HepG2 (cell line): ENCODE measurements at places on chromosomes 7 and 10.

- peak; percentile 18 for DNase-seq
Observed at GRCh38 chr10:76301950-76302349, 870.5 kb downstream of the LRMDA start.

GRCh38 chr7:54664235-54665228 lies 94.5 kb downstream of the SEC61G start:
- DNase-seq: peak; percentile 40

DNA sequence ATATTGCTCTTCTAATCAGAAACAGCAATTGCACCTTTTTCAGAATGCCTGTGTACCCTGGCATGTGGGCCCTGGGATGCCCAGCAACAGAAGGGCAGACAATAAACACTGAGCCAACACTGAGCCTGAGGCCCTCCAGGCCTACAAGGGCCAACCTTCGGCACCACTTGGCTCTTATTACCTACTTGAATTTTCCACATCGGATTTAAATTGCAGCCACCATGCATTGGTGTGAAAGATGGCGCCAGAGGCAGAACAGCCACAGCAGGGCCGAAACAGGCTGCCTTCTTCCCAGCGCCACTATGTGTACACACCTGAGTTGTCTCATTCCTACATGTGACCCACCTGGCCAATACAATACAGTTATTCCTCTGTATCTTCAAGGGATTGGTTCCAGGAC lies 51.4 kb upstream of the EZH2 start:
- DNase-seq: no peak

- no peak for DNase-seq
Observed at GRCh38 chr10:116109881-116110280, 163.1 kb downstream of the GFRA1 start.

GRCh38 chr10:35130663-35131062 lies 4.0 kb downstream of the CREM start:
- DNase-seq: no peak

DNA sequence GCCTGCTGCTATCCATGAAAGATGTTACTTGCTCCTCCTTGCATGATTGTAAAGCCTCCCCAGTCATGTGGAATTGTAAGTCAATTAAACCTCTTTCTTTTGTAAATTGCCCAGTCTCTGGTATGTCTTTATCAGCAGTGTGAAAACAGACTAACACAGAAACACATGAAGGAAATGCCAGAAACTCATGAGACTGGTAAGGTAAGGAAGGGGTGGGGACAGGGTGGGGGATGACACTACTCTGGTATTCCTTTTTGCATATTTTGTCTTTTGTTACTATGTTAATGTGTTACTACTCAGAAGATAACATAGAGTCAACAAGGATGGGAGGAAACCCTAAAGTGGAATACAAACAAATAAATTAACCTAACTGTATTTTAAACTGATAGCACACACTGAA lies 69.8 kb upstream of the DRGX start:
- no peak for DNase-seq

DNA sequence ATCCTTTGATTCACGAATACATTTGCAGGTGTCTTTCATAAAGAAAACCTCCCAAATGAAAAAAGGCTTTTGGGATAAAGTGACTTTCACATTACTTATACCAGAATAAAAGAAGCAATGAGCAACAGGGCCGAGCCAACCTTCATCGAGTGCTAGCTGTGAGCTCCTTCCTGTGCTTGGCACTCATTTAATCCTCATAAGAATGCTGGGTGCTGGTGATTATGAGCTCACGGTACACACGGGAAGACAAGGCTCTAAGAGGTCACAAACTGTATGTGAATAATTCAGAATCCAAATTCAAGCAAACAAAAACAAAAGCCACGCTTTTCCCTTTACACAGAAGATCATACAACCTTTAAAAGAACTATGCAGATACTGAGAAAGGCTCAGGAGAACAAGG lies 156.2 kb downstream of the COBL start:
- DNase-seq: no peak

DNA sequence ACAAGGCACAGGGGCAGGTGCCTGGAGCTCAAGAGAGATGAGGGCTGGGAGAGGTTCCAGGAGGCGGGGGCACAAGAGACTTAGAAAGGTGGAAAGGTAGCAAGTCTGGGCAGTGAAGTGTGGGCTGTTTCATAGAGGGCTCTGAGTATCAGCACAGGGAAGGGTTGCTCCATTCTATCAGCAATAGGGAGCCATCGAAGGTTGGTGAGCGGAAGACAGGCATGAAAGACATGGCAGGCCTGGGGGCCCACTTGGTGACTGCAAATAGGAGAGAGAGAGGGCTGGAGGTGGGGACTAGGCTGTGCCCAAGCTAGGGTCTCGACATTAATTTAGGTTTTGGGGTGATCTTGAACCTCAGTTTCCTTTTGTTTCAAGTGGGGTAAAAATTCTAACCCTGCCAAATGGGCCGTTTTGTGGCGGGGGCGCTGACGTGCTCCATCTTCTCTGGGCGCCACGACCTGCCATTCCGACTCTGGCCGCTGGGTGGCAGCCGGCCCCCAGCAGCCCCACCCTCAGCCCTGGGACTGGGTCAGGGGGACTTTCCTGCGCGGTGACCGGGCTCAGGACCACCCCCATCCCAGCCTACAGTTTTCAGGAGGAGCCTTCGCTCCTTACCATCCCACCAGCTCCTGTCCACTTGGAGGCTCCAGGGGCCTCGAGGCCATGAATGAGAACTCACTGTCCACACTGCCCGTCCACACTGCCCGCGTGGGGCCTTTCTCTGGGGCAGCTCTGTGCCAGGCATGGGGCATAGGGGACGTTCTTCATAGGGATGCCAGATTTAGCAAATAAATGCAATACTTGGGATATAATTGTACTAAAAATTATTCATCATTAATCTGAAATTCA lies 37.2 kb upstream of the PCBD1 start:
- no peak for DNase-seq

DNA sequence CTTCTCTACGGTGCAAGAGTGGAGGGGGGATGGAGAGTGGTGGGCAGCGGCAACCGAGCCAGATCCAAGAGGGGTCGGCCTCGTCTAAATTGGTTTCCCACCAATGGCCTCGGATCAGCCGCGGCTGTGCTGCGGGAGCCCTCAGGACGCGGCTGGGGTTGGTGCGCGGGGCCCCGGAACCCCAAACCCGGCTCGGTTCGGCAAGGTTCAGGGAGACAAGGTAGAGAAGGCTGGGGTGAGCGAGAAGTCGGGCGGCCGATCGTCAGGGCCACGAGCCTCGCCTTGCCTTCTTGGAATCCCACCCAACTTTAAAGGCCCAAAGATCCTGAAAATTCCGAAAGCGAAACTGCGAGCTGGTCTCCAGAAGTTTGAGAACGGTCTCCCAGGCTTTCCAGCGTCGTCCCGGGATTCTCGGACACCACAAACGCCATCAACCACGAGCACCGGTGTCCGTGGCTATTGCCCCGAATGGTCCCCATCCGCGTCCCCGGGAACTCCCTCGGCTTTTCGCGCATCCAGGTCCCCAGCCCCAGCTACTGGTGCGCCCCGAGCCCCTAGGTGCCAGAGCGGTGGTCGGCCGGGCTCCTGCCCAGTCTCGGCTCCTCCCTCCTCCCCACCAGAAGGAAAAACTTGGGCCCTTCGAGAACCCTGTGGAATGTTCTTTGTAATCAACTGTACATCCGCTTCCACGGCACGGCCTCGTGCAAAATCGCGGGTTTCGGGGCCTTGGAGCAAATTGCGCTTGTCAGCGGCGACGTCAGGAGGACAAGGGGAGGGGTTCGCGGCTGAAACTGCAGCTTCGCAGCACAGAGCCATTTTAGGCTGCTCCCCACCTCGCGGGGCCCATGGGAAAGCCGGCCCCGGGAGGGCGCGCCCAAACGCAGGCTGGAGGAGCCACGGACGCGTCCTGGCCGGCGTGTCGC lies 3.2 kb downstream of the SFMBT2 start:
- no peak for DNase-seq

GRCh38 chr10:90604636-90605035 lies 253.2 kb downstream of the HTR7 start:
- DNase-seq: no peak

GRCh38 chr10:107971973-107972372 lies 807.5 kb upstream of the SORCS1 start:
- no peak for DNase-seq

GRCh38 chr10:120012131-120012400 lies 119.5 kb downstream of the SEC23IP start:
- DNase-seq: no peak

DNA sequence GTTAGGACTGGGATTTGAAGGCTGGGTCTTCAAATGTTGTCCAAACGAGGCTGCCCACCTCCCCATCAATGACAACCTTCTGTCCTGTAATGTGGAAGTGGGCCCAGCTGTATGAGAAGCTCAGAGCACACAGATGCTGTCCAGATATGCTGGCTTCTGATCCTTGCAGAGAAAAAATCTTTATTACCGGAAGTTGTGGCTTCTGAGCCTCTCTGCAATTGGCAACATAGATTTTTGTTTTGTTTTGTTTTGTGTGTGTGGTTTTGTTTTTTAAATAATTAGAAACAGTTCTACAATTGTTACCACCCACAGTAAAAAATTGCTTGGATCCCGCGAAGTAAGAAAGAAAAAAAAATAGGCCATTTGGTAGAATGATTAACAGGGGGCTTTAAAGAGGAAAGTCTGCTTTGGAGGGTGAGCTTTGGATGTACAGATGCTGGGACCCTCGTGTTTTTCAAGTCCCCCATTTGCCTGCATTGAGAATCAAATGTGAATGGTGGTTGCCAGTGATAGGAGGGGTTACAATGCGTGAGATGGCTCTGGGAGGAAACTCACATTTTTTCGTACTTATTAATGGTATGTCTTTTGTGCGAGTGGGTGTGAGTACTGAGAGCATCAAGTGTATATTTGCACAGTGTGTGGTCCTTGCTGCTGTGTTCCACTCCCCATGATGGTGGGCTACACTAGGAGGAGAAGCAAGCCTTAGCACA lies 153.2 kb downstream of the TCF7L2 start:
- DNase-seq: no peak

- peak; percentile 13 for DNase-seq
Observed at GRCh38 chr10:114703377-114704107, 45.5 kb upstream of the ABLIM1 start.

- no peak for DNase-seq
Observed at GRCh38 chr7:131602304-131602993, 46.0 kb upstream of the PODXL start.

- no peak for DNase-seq
Observed at GRCh38 chr7:55202150-55202913, 162.8 kb upstream of the LANCL2 start.

- DNase-seq: no peak
Observed at GRCh38 chr7:137850571-137850970, 3.8 kb upstream of the DGKI start.

DNA sequence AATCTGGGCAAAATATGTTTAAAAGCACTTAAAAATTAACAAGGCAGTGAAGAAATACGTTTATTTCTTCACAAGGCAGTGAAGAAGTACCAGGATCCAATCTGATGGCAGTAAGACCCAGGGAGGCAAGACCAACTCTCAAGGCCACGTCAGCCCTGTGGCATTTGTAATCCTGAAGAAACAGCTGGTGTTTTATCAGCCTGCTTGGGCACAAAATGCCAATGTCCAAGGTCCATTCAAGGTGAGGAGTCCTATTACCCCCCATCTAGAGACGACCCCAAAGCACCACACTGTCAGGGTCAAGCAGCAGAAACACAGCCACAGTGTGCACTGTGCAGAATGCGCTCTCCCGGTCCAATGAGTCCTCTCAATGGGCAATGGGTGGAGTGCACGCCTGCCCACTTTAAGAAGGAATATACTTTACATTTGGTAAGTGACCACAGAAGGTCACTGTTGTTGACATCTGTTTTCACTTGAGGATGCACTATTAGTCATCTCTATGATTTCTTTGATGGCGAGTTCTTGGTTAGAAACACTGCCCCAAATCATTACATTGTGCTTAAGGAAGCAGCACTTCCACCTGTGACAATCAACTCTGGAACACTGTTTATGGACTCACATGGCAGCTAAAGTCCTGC lies 12.8 kb downstream of the CPXM2 start:
- no peak for DNase-seq

GRCh38 chr7:77327067-77327931 lies 88.8 kb downstream of the GSAP start:
- peak; percentile 25 for DNase-seq

DNA sequence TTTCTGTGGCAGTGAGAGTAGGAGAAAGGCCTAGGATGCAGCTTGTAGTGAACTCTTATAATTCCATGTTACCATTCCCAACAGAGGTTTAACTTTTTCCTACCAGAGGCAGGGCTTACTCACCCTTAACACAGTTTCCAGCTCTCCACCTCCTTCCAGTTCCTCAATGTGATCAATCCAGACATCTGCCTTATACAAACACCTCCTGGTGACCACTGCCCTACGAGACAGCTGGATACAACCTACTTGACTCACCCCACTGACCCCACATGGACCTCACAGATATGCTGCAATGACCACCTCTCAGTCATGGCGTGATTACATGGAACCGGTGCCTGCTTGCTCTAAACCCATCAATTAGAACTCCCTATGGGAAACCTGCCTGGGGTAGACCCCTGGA lies 326.5 kb downstream of the TNS3 start:
- no peak for DNase-seq

GRCh38 chr7:1160670-1161021 lies 650 bp upstream of the ZFAND2A start:
- DNase-seq: peak; percentile 63

DNA sequence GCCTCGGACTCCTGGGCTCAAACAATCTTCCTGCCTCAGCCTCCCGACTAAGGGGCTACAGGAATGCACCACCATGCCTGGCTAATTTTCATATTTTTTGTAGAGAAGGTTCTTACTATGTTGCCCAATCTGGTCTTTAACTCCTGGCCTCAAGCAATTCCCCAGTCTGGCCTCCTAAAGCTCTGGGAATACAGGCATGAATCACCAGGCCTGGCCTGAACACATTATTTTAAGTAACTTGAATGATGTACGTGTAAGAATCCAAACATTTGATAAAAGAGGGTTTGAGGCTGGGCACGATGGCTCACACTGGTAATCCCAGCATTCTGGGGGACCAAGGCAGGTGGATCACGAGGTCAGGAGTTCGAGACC lies 13.0 kb upstream of the BAMBI start:
- no peak for DNase-seq

GRCh38 chr10:91010952-91011351 lies 90.1 kb upstream of the ANKRD1 start:
- DNase-seq: no peak

- DNase-seq: no peak
Observed at GRCh38 chr7:151880688-151881087, 3.8 kb upstream of the PRKAG2 start.

DNA sequence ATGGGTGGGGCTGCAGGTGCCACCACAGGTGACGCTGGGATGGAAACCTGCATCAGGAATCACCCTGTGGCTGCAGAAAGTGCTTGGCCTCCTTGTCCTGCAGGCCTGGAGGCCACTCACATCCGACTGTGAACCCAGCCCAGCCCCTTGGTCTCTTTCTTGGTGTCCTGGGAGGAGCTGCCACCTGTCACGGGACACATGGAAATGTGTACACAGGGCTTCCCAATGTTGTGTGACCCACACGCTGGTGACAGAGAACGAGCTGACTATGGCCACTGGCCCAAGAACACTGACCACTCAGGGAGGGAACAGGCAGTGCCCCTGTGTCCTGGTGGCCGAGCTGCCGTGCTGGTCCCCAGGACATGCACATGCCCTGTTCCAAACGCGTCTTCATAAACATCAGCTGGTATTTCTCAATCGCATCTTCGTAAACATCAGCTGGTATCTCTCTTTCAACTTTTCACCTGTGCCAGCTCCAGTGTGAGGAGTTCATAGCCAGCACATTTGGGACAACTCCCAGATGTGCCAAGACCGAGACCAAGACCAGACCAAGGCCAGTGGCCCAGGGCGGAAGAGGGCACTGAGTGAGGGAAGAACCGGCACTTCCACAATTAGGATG lies 57.9 kb upstream of the INPP5A start:
- no peak for DNase-seq

GRCh38 chr10:29688230-29688661 lies 53.5 kb upstream of the SVIL start:
- no peak for DNase-seq
